MCF 10A (cell line): ENCODE measurements at places on chromosomes 1 and 21. TPM values are rescaled to one million over a fixed set of nuclear protein-coding genes. Genes with fewer than 3 reads are reported as not detected.

Gene HSD3B1
- not detected in 2 replicates for total RNA-seq

GRCh38 chr1:229070168-229070567 lies 200.7 kb upstream of the RAB4A start:
- peaks cover 23% of the 10 kb centered on the region for H3K4me1 ChIP-seq
- H3K27ac ChIP-seq = no peak overlapping the region
- no peaks in the 10 kb centered on the region for H3K36me3 ChIP-seq
- DNase-seq = peak; percentile 100

Gene PLPPR4
- not detected in 2 replicates for total RNA-seq

DNA sequence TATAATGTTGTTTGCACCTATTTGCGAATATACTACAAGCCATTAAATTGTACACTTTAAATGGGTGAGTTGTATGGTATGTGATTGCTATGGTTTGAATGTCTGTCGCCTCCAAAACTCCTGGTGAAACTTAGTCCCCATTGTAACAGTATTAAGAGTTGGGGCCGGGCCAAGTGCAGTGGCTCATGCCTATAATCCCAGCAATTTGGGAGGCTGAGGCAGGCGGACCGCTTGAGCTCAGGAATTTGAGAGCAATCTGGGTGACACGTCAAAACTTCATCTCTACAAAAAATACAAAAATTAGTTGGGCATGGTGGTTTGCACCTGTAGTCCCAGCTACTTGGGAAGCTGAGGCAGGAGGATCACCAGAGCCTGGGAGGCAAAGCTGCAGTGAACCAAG lies 12.0 kb upstream of the SIM2 start:
- H3K4me1 ChIP-seq = no peaks in the 10 kb centered on the region
- H3K27ac ChIP-seq = no peak overlapping the region
- no peak overlapping the region for H3K4me3 ChIP-seq

DNA sequence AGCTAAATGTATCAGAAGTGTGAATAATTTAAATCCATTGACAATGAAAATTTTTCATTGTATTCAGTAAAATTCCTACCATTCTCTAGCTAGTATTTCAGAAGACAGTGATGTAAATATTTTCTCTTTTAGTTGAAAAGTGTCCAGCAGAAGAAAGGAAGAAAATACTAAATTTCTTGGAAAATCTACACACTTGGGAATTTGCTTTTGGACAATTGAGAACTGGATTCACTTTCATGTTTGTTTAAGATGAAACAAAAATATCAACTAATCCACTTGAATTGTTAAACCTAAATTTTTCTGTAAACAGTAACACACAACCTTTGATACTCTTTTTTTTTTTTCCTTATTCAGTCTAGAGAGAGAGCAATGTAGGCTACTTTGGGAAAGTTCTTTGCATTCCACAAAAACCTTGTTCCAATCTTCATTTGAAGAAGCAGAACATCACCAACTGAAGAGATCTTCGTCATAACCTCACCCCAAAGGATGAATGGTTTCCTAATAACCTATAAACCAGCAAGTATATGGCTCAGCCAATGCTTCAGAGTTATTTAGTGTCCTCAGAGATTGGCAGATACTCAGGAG lies 155.1 kb upstream of the GORAB start:
- no peaks in the 10 kb centered on the region for H3K4me1 ChIP-seq
- H3K27ac ChIP-seq = no peak overlapping the region
- no peaks in the 10 kb centered on the region for H3K27me3 ChIP-seq

- H3K27ac ChIP-seq = no peak overlapping the region
- H3K27me3 ChIP-seq = no peaks in the 10 kb centered on the region
- no peak overlapping the region for H3K4me3 ChIP-seq
- H3K4me1 ChIP-seq = no peaks in the 10 kb centered on the region
Measured at GRCh38 chr1:2148691-2149090, 45.9 kb downstream of the FAAP20 start.

GRCh38 chr1:115647047-115647446 lies 5.3 kb downstream of the VANGL1 start:
- H3K27me3 ChIP-seq = no peaks in the 10 kb centered on the region
- no peak overlapping the region for H3K27ac ChIP-seq
- peak; percentile 30 for DNase-seq
- H3K4me1 ChIP-seq = peaks cover 13% of the 10 kb centered on the region
- H3K36me3 ChIP-seq = peaks cover 10% of the 10 kb centered on the region

- no peaks in the 10 kb centered on the region for H3K27me3 ChIP-seq
- peak overlapping the region; percentile 3 for H3K27ac ChIP-seq
- peaks cover 16% of the 10 kb centered on the region for H3K4me1 ChIP-seq
Measured at GRCh38 chr1:226304291-226304955, 4.5 kb downstream of the LIN9 start.

DNA sequence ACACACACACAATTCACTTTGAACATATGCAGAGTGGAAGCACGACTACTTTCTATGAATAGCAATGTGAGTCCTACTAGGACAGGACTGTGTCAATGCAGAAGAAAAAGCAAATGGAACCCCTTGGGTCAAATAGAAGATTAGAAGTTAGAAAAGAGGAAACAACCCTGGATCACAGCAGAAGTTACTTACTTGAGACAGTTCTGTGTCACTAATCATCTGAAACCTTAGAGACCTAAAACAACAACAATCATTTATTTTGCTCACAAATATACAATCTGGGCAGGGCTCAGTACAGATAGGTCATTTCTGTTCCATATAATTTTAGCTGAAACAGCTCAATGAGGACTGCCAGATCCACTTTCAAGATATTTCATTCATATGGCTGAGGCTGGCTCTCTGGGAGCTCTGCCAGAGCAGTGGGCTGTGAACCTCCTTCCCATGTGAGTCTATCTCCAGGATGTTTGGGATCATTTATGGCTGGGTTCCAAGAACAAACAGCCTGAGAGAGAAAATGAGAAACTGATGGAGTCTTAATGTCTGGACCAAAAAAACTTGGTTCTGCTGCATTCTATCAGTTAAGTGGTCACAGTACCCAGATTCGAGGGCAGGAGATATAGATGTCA lies 42.5 kb upstream of the IL10 start:
- H3K27ac ChIP-seq = no peak overlapping the region
- H3K36me3 ChIP-seq = no peaks in the 10 kb centered on the region
- DNase-seq = peak; percentile 54

DNA sequence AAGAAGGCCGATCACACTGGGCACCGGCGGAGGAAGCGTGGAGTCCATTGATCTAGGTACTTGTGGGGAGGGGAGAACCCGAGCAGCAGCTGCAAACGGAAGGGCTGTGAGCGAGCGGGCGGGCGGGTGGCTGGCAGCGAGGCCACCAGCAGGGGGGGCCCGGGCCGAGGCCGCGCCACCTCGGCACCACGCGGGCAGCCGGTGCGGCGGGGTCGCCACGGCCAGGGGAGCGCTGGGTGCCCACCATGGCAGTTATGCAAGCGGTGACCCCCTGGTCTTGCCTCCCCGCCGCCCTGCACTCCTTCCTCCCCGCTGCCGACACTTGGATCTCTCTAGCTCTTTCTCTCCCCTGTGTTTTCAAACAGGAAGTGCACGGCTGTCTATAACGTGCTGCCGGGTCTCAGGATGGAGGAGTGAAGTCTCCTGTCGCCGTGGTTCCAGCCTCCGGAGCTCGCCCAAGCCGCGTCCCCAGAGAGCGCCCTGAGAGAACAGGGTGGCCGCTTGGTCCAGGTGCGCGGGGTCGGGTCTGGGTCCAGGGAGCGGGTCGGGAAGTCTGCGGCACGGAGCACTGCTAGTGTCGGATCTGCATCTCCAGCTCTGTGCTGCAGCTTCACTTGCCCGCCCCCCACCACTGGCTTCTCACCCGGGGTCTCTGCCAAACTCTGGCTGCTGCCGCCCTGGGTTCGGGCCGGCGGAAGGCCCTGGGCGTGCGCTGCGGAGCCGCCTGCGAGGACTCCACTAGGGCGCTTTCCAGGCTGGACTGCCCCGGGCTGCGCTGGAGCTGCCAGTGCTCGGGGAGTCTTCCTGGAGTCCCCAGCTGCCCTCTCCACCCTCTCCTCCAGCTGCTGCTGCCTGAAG lies 22.7 kb downstream of the LRRC8D start:
- H3K27ac ChIP-seq = peak overlapping the region; percentile 85
- peaks cover 16% of the 10 kb centered on the region for H3K36me3 ChIP-seq
- peak overlapping the region; percentile 95 for H3K4me3 ChIP-seq
- peaks cover 19% of the 10 kb centered on the region for H3K4me1 ChIP-seq
- H3K27me3 ChIP-seq = no peaks in the 10 kb centered on the region

DNA sequence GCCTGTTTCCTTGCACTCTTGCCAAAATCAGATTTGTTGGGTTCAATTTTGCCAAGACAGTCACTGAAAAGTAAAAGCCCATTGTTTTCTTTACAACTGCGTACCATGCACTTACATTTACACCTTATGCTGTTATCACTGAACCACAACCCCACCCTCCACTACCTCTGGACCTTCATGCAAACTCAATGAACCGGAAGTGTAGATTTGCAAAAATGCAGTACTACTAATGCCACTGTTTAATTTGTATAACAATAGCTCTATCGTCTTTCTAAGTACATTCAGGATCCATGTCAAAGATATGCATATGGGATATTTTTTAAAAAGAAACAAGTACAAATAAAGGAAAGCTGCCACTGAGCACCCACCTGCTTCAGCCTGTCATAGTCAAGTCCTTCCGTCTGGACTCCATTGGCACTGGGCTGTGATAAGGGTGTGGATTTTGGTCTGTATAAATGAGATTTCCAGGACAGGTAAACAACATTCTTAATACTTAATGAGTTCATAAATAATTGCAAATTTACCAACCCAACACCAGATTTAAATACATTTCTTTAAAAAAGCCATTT lies 72.9 kb upstream of the LBR start:
- no peak overlapping the region for H3K4me3 ChIP-seq
- no peak overlapping the region for H3K27ac ChIP-seq
- no peak for DNase-seq
- H3K36me3 ChIP-seq = peaks cover 71% of the 10 kb centered on the region
- no peaks in the 10 kb centered on the region for H3K27me3 ChIP-seq

- H3K4me1 ChIP-seq = peaks cover 16% of the 10 kb centered on the region
- H3K36me3 ChIP-seq = no peaks in the 10 kb centered on the region
- no peaks in the 10 kb centered on the region for H3K27me3 ChIP-seq
- H3K4me3 ChIP-seq = no peak overlapping the region
- H3K27ac ChIP-seq = no peak overlapping the region
Measured at GRCh38 chr1:66731170-66731865, 20.9 kb upstream of the DYNLT5 start.

DNA sequence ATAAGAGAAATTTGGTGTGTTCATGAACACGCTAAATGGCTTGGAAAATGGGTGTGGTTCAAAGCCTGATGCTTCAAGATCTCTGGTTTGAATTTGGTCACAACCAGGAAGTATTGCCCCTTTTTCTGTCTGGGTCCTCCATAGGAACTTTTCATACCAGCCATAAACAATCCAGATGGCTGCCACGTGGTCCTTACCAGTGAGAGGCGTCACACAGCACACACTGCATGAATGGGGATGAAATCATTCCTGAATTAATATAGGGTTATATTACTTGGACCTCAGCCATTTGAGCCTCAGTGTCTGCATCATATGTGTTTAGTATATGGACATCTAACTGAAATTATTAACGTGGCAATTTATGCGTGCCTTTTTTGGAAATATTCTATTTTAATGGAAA lies 64.0 kb downstream of the PRRX1 start:
- no peak overlapping the region for H3K4me3 ChIP-seq
- peaks cover 6% of the 10 kb centered on the region for H3K4me1 ChIP-seq
- H3K27me3 ChIP-seq = no peaks in the 10 kb centered on the region
- H3K27ac ChIP-seq = no peak overlapping the region
- DNase-seq = no peak

- H3K27me3 ChIP-seq = no peaks in the 10 kb centered on the region
- H3K4me3 ChIP-seq = peak overlapping the region; percentile 77
- H3K4me1 ChIP-seq = peaks cover 47% of the 10 kb centered on the region
- peak overlapping the region; percentile 94 for H3K27ac ChIP-seq
Measured at GRCh38 chr1:108829498-108829916, 27.4 kb downstream of the AKNAD1 start.
